ENCODE measurements at places on chromosomes 4 and X.

GRCh38 chrX:52082578-52082977 lies 13.6 kb upstream of the MAGED4B start:
- DNase-seq = no peak

DNA sequence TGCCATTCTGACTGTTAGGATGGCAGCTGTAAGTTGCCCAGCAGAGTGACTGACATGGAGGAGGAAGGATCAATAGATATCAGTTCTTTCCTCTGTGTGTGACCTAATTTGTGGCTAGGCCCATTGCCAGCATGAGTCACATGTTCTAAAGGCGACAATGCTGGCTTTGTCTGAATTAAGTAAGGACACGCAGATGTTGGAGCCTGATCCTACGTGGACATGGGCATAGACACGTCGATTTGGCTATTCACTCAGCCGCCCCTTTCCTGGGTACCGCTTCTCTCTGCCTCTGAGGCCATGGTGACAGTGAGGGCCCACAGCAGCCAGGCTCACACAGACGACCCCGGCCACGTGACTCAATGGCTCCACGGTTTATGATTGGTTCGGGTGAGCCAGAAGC lies 16.3 kb downstream of the PROM1 start:
- no peak for DNase-seq

DNA sequence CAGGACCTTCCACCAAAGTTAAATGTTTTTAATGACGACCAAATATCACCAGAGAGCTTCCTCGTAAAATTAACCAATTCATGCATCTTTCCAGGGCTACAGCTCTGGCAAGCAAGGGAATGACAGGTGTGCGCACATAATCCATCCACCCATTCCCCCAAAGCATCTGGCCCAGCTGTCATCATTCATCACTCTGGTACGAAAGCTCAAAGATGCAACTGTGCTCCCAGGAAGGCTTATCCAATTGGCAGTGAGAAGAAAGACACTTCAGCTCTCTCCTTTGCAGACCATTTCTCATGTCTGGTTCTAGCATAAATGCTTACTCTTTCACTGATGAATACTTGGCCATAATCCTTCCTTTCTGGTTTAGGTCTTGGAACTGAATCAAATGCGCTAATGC lies 139.2 kb downstream of the NSUN7 start:
- no peak for DNase-seq

- DNase-seq = no peak
Observed at GRCh38 chr4:182918791-182919302, 1.7 kb upstream of the DCTD start.

DNA sequence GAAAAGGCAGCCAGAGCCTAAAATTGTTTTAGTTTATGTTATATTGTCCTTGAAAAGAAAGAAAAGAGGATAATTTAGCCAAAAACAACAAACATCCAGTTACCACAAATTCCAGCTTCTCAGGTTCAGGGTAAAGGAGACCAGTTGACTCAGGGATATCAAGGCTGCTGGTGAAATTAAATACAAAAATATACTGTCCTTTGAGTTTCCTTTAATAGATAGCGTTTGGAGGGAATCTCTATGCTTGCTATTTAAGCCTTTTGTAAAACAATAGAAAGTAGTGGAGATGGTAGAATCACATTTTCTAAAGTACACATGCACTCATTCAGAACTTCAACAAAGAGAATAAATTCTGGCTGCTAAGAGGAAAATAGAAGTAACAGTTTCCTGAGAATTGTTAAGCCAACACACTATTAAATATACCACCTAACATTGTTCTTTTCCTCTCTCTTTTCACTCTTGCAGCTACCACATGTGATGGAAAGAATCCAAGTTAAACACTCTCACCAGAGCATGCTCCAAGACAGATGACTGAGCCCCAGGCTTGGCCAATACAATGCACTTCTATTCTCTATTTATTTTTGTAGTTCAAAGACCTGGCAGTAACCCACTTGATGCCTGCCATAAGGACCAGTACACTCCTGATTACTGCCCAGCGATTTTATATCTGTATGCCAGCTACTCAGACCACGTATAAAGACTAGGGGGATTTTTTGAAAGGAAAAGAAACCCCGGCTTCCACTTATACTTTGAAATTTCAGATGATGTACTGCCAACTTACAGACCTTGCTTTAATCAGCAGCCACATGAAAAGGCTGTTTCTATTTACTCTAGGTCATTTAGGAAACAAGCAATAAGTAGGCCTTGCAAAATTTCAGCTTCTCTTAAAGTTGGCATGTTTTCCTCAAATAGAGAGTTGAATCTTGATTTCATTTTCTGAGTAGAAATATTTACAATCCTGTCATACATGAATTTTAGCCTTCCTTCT lies 756.9 kb downstream of the FAT4 start:
- DNase-seq = no peak

GRCh38 chr4:81519856-81520255 lies 48.1 kb upstream of the RASGEF1B start:
- no peak for DNase-seq

- DNase-seq = no peak
Observed at GRCh38 chrX:40175511-40176350, 78.0 kb upstream of the BCOR start.

DNA sequence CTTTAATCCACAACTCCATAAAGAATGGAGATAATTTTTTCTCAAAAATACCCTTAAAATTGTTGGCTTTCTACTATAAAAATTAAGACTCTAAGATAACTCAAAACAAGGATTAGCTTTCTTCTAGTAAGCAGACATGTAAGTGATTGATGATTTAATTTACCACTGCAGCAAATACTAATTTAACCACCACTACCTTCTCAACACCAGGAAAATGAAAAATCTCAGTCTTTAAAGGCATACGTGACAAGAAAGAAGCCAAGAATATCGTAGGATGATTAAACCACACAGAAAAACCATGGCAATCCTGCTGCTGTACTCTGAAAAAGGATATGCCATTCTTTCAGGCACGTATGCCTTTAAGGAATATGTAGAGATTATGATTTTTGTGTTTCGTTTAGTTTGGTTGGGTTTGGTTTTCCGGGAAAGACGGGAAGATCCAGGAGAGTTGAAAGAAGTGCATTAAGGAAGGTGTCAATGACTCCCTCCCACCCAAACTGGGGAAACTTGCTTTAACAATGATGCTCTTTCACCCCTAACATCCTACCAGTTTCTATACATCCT lies 881 bp downstream of the LRCH2 start:
- no peak for DNase-seq
